Kidney epithelial cell (primary cell): ENCODE measurements at places on chromosomes 5 and 9. TPM values are rescaled to one million over a fixed set of nuclear protein-coding genes. Genes with fewer than 3 reads are reported as not detected.
A peak's percentile ranks its signal among the peaks of the same experiment; 100 is the strongest.

DNA sequence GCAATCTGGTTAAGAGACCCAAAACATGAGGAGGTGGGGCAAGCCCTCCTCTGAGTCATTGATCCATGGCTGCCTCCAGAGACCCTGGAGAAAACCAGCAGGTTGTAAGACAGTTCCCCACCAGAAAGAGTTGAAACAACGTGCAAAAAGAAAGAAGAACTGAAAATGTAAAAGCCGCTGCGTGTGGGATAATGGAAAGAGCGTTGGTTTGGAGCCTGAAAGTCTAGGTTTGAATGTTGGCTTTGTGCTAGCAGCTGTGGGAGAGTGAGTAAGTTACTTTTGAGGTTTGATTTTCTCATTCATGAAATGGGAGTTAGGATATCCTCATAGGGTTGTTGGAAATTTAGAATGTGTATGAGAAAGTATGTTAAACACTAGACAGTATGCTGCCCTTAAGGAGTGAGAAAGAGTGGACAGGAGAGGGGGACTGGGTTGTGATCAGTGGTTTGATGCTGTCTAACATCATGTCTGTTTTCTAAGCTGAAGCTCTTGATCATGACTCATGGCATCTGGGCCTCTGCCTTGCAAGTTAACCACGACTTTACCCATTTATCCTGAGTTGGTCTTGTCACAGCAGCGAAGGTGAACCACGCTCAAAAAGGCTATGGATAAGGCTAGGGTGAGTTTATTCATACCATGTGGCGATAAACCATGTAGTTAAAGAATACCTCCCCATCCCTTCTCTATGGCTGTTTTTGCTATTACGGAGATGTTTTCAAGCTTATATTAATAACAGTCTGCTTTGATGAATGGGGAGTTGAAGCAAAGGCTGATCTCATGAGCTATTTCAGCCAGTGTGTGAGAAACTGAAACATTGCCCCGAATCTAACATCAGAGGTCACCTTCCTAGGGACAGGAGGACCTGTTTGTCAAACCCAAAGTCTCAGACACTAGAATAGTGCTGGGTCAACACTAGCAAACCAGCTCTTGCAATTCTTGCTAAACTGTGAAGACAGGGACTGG lies 41.3 kb downstream of the ZNF366 start:
- DNase-seq = peak; percentile 47

- DNase-seq = peak; percentile 67
Measured at GRCh38 chr5:10601246-10602030, 37.6 kb downstream of the ANKRD33B start.

GRCh38 chr9:126982215-126983002 lies 67.8 kb downstream of the RALGPS1 start:
- no peak for DNase-seq

SKP1 gene
- total RNA-seq = 222 and 233 TPM in 2 replicates

RPL37 gene
- 171 and 219 TPM in 2 replicates for total RNA-seq

DNA sequence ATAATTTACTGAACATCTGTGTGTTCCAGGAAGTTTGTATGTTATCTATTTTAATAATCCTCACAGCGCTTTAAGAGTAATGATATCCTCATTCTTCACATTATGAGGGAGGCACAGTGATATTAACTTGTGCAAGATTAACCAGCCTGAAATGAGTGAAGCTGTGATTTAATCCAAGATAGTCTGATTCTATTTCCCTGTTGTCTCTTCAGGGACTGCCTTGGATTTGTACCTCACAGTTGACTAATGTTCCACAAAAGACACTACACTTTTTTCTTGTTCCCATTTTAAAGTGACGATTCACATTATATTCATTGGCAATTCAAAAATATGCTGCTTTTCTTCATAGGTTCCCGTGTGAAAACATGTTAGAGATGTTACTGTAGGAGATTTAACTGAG lies 125.3 kb upstream of the GNA14 start:
- DNase-seq = no peak

DNA sequence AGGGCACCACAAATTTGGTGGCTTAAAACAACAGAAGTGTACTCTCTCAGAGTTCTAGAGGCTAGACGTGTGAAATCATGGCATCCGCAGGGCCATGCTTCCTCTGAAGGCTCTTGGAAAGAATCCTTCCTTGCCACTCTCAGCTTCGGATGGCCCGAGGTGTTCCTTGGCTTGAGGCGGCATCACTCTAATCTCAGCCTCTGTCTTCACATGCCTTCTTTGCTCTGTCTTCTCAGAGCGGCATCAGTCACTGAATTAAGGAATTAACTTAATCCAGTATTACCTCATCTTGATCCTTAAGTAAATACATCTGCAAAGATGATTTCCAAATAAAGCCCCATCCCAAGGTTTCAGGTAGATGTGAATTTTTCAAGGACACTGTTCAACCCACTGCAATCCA lies 211.1 kb upstream of the TRIM32 start:
- no peak for DNase-seq

DNA sequence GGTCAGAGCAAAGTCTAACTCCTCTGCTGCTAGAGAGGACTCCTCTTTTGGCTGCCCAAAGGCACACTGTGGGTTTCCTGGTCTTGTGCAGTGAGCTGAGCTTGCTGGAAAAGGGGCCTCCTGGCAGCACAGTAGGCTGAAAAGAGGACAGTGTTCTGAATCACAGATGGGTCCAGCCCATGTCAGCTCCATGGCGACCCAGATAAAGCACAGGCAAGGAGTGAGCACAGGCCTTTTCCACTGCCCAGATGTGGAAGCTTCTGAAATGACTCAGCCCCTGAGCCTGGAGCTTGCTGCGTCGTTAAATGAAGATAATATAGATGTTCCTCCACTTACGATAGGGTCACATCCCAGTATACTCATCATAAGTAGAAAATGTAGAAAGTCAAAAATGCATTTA lies 8.1 kb downstream of the CCDC180 start:
- DNase-seq = no peak

GRCh38 chr9:110809038-110809595 lies 140.5 kb downstream of the MUSK start:
- no peak for DNase-seq

BSPRY gene
- total RNA-seq = 9.1 and 9.6 TPM in 2 replicates

HEMGN gene
- total RNA-seq = not detected in 2 replicates

PAEP gene
- 0.21 TPM in 1 of 2 replicates, not detected in the other for total RNA-seq

DCAF12 gene
- 39.9 and 46.3 TPM in 2 replicates for total RNA-seq

GRCh38 chr5:139686356-139686705 lies 38.2 kb downstream of the CXXC5 start:
- no peak for DNase-seq

DNA sequence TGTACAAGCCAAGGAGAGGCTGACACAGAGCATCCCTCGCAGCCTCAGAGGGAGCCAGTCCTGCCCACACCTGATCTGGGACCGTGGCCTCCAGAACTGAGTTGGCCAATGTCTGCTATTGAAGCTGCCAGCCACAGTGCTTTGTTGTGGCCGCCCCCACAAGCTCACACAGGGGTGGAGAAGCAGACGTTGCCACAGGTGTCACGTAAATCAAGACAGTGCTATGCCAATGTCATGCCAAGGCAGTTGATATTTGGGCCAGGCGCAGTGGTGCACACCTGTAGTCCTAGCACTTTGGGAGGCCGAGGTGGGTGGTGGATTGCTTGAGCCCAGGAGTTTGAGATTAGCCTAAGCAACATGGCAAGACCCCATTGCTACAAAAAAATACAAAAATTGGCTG lies 17.3 kb upstream of the TERT start:
- no peak for DNase-seq

IRX1 gene
- total RNA-seq = 6.5 and 6.6 TPM in 2 replicates

DNA sequence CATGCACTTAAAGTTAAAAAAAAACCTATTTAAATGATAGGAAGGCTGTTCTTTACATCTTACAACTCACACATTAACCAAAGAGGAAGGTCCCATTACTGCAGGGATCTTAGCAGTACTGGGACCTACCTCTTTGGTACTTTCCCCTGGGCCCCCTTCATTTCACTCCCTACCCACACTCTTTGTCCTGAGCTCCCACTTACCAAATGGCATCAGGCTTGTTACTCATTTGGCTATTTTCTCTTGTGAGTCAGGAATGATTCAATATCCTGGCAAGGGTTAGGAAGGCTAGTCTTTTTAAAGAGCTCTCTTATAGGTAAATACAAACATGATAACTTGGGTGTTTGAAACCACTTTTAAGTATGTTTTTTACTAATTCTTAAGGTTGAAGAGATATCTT lies 117.4 kb upstream of the ELL2 start:
- DNase-seq = peak; percentile 91

DNA sequence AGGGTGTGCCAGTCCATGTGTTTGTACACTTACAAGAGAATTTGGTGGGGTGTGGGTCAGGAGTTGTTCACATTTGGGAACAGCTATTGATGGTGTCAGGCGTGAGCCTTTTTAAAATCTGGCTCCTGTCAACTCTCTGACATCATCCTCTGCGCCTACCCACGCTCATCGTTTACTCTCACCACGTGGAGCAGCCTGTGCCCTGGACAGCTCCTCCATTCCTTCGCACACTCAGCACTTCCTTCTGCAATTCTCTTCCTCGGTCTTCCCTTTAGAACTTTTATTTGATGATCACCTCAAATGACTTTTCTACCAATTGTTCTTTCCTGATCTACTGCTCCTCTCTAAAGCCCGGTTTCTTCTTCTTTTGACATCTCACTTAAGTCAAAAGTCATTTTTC lies 42.1 kb upstream of the GNAQ start:
- DNase-seq = no peak
